ENCODE measurements at places on chromosomes 6 and 20. TPM values are rescaled to one million over a fixed set of nuclear protein-coding genes. Genes with fewer than 3 reads are reported as not detected.

GRCh38 chr20:62485701-62486089, 9.9 kb upstream of the GATA5 start:
- DNase-seq, result no peak

LY86 gene
- not detected for total RNA-seq

GHRH gene
- not detected for total RNA-seq

UNC5CL gene
- 5.0 TPM for total RNA-seq

COL12A1 gene
- 1.3 TPM for total RNA-seq

DNA sequence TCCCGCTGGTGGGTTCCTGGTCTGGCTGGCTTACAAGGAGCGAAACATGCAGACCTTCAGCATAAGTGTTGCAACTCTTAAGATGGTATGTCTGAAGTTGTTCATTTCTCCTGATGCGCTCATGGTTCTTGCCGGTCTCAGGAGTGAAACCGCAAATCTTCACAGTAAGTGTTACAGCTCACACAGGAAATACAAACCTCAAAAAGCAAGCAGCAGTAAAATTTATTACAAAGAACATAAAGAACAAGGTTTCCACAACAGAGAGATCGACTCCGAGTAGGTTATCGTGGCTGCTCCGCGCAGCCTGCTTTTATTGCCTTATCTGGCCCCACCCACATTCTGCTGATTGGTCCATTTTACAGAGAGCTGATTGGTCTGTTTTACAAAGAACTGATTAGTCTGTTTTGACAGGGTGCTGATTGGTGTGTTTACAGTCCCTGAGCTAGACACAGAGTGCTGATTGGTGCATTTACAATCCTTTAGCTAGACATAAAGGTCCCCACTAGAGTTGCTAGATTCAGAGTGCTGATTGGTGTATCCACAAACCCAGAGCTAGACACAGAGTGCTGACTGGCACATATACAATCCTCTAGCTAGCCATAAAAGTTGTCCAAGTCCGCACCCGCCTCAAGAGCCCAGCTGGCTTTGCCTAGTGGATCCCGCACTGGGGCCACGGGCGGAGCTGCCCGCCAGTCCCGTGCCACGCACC, 39.2 kb downstream of the TRIM27 start:
- no peak for DNase-seq

GPR63 gene
- total RNA-seq, result 18.2 TPM

DNA sequence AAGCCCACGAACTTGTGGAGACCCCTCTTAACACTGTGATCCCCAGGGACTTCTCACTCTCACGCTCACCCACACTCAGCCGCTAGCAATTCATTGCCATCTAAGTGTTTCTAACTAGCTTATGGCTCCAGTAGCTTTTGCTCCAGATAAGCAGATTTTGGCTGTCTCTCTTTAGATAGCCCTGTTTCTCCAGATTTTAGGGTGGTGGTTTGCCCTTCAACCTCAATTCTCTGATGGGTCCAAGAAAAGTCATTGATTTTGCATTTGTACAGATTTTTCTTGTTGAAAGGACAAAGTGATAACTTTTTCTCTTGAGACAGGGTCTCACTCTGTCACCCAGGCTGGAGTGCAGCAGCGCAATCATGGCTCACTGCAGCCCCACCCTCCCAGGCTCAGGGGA, 41.2 kb downstream of the NR2E1 start:
- no peak for DNase-seq

DNA sequence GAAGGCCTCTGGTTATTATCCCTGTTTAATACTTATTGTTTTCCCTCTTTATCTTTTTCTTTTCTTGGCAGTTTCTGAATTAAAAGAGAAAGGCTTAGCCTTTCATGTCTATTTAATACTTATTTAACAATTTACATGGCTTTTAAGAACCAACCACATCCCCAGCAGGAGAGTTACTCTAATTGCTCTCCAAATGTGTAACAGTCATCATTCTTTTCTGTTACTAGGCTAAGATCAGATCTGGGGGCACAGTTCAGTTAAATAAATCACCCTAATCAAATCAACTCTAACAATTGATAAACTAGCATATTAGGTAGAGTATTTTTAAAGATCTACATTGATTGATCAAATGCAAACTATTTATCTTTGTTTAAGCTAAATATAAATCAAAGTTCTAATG, 54.1 kb upstream of the NT5E start:
- DNase-seq, result no peak

- peak; percentile 42 for DNase-seq
Observed at GRCh38 chr6:29974901-29975560, 32.7 kb downstream of the HLA-A start.

APCDD1L gene
- not detected for total RNA-seq

GRCh38 chr6:40540790-40541189, 46.4 kb downstream of the LRFN2 start:
- no peak for DNase-seq

DNA sequence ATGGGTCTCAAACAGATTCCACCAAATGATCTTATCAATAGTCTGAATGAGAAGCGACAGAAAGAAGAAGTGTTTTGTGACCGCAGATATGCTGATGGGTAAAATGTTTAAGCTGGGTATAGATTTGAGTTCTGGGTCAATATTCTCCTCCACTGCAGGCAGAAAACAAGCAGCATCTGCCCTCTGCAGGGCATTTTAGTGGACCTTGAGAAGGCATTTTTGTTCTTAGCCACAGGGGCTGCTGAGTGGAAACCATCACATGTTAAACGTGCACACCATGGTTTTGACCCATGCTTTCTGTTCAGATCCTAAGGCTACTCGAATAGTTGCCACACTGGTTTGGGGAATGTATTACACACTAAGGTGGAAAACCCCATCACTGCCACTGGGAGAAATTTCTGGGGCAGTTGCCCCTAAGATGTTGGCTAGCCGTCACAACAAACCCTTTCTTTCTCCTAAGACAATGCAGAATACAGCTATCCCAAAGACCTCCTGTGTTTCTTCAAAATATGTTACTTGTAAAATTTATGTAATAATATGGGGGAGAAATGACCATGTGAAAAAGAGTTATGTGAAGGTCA, 5.5 kb downstream of the POU3F2 start:
- peak; percentile 69 for DNase-seq

SCRT2 gene
- not detected for total RNA-seq

PLN gene
- not detected for total RNA-seq

- no peak for DNase-seq
Observed at GRCh38 chr20:60570481-60571277, 612.5 kb downstream of the CDH26 start.
